Thoracic aorta (tissue), 2 donors: ENCODE measurements at places on chromosomes 2 and 18. TPM values are rescaled to one million over a fixed set of nuclear protein-coding genes. Genes with fewer than 3 reads are reported as not detected.

TMEM178A gene
- 6.5 TPM for total RNA-seq

- DNase-seq = no peak
Measured at GRCh38 chr2:127084611-127085316, 22.2 kb downstream of the BIN1 start.

- DNase-seq = no peak
Measured at GRCh38 chr2:85605406-85606115, 3.1 kb upstream of the TMEM150A start.

DNA sequence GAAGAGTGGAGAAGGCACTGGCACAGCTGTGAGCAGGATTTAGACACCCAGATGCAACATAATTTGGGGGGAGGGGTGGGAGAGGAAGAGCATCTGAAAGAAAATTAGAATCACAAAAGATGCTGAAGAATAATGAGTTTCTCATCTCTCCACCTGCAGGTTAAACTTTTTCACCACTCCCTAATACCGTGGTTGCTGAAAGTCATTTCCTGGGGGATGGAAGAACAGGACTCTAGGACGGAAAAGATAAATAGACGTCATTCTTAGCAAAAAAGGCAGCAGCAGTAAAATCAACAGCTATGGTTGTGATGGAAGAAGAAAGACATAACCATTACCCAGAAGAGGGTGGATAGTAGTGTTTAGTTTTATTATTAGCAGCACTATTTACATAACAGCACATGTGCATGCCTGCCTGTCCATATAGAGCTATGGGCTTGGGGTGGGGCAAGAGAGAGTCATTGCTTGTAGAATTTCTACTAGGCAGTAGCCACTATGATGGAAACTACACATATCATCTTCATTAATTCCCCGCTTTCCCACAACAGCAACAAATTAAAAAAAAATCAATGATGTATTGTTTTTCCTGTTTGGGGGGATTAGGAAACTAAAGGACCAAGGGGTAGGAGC is 212.2 kb downstream of the TRIB2 start:
- DNase-seq = no peak

GRCh38 chr2:224584785-224585210 is 365 bp downstream of the CUL3 start:
- no peak for DNase-seq

PRKAG3 gene
- not detected for total RNA-seq

- DNase-seq = no peak
Measured at GRCh38 chr2:160283675-160284074, 83.6 kb upstream of the ITGB6 start.

GRCh38 chr2:241983571-241984270 is 114.2 kb downstream of the RTP5 start:
- DNase-seq = no peak

DNA sequence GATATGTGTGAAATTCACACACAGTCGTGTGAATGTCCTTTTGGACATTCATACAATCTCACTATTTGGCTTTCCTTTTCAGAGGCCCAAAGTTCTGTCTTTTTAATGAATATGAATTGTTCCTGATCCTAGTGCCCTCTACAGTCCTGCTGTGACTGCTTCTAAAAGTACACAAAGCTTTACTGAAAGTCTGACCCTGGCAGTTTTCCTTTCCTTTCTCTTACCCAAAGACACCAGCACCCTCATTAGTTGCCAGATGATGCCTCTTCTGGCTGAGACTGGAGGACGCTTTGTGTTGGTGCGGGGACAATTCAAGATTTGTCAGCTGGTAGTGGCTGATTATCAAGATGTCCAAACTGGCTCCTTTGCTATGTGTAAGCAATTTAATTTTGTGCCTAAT is 81.8 kb upstream of the CDCA7 start:
- DNase-seq = no peak

ARHGAP28 gene
- 0.41 TPM for total RNA-seq

SLC5A7 gene
- not detected for total RNA-seq

SERPINB4 gene
- total RNA-seq = not detected

GPBAR1 gene
- 4.2 TPM for total RNA-seq

IL1RL1 gene
- total RNA-seq = 32.8 TPM

DNA sequence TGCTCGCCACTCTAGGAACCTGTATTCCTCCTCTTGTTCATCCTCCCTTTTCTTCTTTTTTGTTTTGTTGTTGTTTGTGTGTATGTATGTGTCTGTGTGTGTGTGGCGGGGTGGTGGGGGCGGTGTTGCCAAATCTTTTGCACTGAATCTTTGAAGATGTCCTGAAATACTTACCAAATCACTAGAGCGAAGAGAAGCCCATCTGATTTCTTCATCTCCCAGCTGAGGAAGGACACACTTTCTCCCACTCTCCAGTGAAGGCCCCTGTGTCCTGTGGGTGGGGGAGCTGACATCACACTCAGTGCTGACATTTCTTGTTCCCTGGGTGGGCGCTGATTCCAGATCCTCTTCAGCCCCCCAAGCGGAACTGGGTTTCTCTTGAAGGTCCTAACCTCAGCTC is 74.5 kb downstream of the NEDD4L start:
- DNase-seq = no peak

DNA sequence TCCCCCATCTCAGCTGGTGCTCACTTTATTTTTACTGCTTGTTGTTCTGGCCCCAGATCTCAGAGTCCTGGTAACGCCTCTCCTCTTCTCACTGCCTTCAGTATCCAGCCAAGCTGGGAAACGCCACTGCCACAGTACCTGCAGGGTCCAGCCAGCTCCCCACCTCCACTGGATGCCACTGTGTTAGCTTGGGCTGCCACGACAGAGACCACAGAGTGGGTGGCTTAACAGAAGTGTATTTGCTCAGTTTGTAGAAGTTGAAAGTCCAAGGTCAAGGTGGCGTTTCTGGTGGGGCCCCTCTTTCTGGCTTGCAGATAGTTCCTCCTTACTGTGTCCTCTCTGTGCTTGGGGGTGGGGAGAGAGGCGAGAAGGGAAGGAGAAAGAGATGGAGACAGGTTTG is 107.1 kb downstream of the AGAP1 start:
- DNase-seq = no peak

TUBA3E gene
- not detected for total RNA-seq

SPP2 gene
- total RNA-seq = not detected

DNA sequence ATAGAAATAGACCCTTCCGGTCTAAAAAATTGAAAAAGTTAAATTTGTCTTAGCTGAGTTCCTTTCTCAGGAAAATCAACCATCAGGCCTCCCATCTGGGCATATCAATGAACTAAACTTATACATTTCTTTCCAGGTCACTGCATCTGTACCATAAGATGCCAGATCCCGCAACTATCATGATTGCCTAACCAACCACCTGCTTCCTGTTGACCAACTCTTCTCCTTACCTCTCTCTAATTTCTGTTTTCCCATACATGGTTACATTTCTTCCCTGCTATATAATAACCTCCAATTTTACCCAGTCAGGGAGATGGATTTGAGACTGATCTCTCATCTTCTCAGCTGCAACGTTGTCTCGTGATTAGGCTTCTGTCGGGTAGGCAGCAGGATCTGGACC is 228.7 kb downstream of the FSIP2 start:
- no peak for DNase-seq

- DNase-seq = no peak
Measured at GRCh38 chr2:213090772-213091171, 60.6 kb downstream of the IKZF2 start.

DNA sequence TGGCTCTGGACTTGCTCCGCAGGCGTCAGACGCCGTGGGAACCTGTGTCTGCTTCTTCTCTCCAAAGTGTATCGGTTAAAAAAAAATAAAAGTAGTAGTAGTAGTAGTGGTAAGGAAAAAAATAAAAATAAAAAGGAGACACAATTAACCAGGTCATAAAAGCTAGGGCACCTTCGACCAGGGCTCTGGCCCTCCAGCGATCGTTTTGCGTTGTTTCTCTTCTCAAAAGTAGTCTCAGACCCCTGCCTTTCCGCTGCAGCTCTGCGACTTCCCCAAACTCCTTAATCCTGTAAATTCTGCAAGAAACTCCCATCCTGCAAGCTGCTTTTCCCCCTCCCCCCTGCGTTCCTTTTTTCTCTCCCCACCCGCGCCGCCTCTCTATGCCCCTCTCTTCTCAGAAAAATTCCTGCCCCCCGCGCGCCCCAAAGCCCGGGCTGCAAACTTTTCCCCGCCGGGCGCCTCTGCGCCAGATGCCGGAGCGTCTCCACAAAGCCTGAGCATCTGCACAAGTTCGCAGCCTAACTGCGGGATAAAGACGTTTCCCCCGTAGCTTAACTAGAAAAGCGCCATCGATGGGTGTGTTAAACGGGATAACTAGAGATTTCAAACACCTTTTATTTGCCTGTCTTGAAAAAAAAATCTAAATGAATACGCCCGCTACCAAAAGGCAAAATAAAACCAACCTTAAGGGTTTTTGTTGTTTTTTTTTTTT is 1.8 kb upstream of the SALL3 start:
- DNase-seq = no peak

- no peak for DNase-seq
Measured at GRCh38 chr2:58039170-58039611, 7.4 kb upstream of the VRK2 start.

DNA sequence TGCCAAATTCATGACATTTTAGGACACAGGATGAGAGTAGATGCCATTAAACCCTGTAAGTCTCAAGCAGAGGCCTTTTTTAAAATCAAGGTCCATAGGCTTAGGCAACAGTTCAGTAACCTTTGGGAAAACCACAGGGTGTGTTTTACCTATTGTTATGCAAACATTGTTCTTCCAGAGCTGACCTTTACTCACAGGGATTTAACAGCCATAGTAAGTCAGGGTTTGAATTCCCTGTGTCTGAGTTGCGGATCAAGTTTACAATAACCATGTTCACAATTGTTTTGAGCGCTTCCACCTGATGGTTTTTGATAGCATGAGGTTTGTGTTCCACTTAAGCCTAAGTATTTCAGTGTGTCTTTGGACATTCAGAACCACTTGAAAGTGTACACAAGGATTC is 160.1 kb upstream of the BOD1L2 start:
- no peak for DNase-seq

ZFAND2B gene
- 83.8 TPM for total RNA-seq

AGXT gene
- not detected for total RNA-seq

GRCh38 chr2:44550561-44550960 is 188.8 kb downstream of the CAMKMT start:
- DNase-seq = no peak

ARHGAP15 gene
- total RNA-seq = 11.0 TPM

- DNase-seq = no peak
Measured at GRCh38 chr18:36582988-36583745, 245.6 kb downstream of the TPGS2 start.

DNA sequence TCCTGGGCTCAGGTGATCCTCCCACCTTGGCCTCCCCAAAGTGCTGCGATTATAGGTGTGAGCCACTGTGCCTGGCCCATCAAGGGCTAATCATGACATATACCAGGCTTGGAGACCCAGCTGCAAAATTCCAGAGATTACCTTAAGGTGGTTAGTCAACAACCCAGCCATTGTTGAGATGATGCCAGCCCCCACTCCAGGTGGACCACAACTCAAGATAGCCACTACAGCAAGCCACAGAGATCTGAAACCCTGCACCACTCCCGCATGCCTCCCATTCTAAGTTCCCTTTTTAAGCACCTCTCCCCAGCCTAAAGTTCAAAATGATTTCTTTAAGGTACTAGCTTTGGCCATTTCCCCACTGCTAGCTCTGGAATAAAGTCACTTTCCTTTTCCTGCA is 4.6 kb upstream of the CLK1 start:
- DNase-seq = no peak

CAMKMT gene
- 4.7 TPM for total RNA-seq

DNA sequence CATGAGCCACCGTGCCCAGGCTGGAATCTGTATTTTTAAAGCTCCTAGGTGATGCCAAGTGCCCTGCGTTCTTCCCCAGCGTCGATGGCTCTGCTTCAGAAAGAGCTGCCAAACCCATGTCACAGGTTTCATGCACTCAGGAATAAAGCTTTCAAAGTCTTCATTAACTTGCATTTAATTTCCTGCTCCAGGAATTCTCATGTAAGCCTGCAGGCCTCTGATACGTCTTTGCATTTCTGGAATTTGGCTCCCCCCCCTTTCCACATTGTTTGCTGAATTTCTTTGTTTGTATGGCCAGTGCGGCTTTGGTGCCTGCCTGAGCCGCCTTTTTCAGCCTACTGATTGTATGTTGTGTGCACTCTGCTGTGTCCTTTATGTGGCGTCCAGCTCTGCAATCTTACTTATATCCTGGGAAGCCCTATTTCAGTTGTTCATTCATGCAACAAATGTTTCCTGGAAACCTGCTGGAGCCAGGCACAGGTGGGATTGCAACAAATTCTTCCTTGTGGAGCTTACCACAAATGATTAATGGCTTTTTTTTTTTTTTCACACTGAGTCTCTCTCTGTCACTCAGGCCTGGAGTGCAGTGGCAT is 17.9 kb upstream of the OTOF start:
- DNase-seq = no peak

DNA sequence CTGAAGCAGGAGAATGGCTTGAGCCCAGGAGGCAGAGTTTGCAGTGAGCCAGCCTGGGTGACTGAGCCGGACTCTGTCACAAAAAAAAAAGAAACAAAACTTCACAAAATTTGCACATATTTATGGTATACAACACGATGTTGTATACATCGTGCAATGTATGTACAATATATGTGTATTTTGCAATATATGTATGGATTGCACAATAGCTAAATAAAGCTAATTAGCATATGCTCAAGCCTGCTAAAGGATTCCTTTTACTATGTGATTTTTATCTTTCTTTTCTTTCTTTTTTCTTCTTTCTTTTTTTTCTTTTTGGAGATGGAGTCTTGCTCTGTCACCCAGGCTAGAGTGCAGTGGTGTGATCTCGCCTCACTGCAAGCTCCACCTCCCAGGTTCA is 368.0 kb upstream of the FAM98A start:
- no peak for DNase-seq

LRP2 gene
- total RNA-seq = 0.07 TPM

SH3BP4 gene
- 32.4 TPM for total RNA-seq

DNA sequence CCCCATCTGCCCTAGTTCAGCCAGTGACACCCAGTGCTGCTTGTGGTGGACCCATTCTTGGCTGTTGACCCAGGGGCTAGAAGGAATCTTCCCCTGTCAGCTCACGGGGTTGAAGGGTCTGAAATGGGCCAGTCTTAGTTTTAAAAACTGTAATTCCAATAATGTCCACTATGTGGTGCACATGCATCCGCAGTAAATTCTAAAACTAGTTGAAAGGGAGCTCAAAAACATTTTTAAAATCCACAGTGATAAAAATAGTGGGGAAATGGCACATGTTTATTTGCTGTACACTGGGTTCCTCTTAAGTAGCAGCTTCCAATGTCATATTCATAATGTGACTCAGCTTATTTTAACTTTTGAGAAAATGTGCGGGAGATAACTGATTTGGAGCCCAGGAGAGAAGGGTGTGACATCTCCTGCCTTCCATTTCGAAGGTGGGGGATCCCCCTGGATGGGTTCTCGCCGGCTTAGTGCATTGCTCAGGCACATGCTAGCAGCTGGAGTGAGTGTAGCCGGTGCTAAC is 32.8 kb downstream of the GRHL1 start:
- no peak for DNase-seq

DNA sequence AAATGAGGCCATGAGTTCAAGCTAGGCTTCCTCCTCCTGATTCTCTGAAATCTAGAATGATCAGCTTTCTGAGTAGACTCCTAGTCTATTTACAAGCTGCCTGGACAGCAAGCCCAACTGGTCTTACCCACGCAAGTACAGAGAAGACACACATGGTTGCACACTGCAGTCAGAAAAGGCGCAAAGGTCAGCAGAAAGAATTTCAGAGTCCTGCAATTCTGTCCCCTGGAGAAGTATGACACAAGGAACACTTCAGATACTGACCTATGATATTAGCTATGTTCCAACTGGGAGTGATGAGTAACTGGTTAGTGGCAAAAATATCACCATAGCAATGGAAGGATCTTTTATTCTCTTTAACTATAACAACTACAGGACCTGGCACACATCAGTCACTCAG is 336.1 kb upstream of the PKDCC start:
- DNase-seq = no peak
